Fibroblast of skin of right biceps (primary cell): ENCODE measurements at places on chromosomes 12 and 14.

DNA sequence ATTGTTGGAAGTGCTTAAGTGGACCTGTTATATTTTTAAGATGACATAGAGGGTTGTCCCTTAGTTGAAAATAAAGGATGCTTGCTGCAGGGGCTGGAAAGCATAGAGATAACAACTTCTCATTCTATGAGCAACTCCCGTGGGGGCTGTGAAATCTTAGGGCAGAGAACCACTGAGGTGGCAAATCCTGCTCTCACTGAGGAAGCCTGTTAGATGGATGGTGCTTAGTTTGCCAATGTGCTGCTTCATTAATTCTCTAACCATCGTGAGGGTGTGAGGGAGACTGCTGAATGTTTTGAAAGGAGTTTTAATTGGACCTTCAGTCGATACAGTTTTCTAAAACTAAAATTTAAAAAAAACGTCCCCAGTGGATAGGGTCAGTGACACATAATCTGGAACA lies 46.5 kb downstream of the PTPRO start:
- DNase-seq: no peak

GRCh38 chr12:53204351-53204750 lies 2.7 kb downstream of the ITGB7 start:
- no peak for DNase-seq

- DNase-seq: no peak
Measured at GRCh38 chr12:55705782-55706402, 1.8 kb downstream of the ITGA7 start.

- no peak for DNase-seq
Measured at GRCh38 chr14:40757376-40757950, 849.2 kb upstream of the LRFN5 start.

- DNase-seq: no peak
Measured at GRCh38 chr14:56431013-56431412, 148.6 kb upstream of the TMEM260 start.

DNA sequence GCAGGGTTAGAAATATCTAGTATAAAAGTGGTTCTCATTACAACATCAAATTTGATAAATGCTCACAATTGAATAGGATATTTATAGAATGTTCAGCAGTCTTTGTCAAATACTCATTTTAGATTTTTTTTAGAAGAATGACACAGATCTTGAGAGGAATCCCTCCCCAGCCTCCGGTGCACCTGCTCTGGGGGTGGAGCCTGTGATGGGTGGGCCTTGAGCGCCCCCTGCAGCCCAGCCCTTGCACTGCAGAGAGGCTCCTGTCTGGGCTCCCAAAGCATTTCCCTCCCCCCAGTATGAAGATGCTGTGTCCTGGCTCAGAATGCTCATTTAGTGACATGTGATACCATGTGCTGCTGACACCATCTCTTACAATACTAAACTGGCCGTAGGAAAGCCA lies 792.3 kb downstream of the TMEM121 start:
- DNase-seq: no peak

DNA sequence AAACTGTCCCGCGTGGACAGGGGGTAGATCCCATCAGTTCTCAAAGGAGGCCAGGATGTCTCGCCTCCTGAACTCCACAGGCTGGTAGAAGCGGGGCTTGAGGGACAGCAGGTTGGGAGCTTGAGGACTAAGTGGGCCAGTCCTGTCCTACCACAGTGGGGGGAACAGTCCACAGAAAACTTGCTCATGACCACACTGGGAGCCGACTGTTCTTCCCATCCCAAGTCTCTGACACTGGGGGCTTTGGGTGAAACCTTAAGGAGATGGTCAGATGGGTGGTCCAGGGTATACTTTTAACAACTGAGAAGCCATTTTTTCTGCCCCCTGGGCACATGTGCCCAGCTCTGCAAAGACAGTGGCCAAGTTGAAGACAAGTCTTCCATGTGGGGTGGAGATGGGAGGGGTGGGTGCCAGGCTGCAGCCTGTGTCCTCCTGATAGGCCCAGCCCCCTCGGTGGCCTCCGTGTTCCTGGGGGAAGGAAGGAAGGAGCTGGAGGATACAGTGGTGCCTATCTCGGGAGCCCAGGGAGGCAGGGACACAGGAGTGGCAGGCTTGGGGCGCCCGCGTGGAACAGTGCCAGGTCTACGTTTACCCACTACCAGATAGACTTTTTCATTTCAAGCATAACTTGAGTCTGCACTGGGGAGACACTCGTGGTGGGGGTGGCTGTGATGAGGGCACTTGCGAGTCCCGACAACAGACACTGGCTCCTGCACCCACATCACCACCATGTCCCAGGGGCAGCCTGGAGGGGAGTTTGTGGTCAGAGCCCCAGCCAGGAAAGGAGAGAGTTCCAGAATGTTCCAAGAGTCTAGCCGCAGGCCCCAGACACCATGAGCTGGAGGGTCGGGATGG lies 14.7 kb downstream of the RHOF start:
- DNase-seq: no peak

DNA sequence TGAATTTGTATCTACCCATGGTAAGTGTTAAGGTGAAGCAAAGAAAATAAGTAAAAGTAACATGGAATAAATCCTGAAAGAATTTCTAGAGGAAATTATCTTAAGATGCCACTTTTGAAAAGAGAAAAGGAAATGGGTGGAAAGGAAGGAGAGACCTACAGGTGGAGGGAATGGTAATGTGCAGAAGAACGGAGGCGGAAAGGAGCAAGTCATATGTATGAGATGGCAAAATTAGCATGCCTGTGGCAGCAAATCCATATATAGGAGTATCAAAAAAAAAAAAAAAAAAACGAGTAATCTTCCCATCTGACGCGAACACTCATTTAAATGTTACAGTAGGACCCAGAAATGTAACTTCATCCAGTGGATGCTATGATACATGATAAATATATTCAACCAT lies 23.0 kb downstream of the OSBPL8 start:
- DNase-seq: no peak

DNA sequence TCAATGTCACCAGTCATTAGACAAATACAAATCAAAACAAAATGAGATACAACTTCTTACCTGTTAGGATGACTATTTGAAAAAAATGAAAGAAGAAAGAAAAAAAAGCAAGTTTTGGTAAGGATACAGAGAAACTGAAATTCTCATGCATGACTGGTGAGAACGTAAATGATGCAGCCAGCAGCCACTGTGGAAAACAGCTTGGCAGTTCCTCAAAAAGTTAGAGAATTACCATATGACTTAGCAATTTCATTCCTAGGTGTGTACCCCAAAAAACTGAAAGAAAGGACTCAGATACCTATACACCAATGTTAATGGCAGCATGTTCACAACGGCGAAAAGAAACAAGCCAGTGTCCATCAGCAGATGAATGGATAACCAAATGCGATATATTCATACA lies 26.6 kb downstream of the NINJ2 start:
- no peak for DNase-seq

- DNase-seq: no peak
Measured at GRCh38 chr12:109729371-109729781, 15.8 kb downstream of the FAM222A start.

DNA sequence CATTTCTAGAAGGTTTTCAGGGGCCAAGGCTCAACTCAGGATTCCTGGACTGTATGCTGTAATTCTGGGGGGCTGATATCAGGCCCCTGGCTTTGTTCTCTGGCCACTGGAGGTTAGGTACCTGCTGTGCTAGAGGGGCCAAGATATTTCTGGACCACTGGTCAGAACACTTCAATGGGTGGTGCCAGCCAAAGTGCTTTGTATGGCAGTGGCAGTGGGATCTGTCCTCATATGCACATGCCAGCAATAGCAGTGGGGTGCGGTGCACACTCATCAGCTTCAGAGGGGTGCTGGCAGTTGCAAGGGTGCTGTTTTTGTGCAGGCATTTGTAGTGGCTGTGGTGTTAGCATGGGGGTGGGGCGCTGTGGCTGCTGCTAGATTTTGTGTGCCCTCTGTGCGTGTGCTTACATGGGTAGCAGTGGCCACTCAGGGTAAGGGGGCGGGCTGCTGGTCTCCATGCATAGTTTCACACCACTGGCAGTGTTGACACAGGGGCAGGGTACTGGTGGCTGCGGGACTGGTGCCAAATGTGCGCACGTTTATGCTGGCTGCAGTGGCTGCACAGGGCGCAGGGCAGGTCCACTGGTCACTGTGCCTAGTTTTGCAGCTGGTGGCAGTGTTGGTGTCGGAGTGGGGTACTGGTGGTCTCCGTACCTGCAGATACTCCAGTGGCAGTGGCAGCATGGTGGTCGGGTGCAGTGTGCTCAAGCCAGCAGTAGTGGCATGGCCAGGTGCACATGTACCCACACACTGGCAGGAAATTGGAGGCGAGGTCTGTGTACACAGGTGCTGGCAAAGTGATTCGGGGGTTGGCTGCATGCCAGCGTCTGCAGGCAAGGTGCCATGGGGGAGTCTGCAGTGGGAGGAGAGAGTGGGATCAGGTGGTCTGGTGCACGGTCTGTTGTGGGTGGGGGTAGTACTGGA lies 12.6 kb downstream of the NOPCHAP1 start:
- no peak for DNase-seq

DNA sequence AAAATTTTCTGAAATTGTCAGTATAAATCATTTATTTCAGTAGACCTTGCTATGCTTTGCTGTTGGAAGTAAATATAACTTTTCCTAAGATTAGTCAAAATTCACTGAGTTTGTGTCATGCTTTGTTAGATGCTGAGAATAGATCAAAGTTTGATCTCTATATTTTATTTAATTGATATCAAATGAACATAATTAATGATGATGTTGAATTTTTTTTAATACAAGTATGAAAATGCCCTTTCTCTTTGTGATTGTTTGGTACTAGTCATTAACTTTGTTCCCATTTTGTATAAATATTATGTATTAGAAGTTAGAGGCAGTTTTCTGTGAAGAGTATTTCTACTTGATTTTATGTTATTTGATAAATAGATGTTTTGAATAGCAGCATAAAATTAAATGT lies 45.7 kb downstream of the CCDC91 start:
- no peak for DNase-seq

- peak; percentile 15 for DNase-seq
Measured at GRCh38 chr12:24854908-24855307, 94.0 kb downstream of the BCAT1 start.

DNA sequence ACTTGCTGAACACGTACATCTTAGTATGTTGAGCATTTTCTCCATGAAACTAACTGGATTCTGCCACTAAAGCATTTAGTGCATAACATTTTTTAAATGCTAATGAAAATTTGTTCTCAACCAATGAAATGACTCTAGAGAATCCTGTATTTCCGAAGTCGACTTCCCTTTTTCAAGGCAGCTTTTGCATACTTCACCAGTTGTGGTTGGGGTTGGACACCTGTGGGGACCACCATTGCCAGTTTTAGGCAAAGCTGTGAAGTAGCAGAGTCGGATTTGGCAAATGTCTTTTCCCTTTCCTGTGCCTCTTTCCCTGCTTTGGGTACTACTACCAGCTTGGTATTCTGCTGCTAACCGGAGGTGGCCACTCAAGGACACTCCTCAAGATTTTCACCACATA lies 349.2 kb downstream of the BCAT1 start:
- DNase-seq: no peak

- peak; percentile 91 for DNase-seq
Measured at GRCh38 chr12:11658791-11659190, 9.3 kb downstream of the ETV6 start.

GRCh38 chr14:55581342-55581771 lies 1.4 kb downstream of the KTN1 start:
- DNase-seq: no peak

DNA sequence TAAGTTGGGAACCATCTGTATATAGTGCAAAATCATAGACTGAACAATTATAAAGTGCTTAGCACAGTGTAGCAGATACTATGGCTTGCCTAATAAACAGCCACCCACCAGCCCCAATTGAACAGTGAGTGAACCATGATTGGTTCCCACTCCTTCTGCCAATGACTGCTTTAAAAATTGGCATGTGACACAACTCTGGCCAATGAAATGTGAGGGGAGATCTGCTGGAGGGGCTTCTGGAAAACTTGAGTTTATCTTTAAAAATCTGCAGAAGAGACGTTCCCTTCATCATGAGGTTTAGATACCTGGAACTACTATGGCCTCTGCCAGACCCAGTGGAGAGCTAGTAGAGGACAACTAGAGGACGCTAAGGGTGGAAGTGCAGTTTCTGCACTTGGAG lies 4.7 kb downstream of the PIGH start:
- no peak for DNase-seq

DNA sequence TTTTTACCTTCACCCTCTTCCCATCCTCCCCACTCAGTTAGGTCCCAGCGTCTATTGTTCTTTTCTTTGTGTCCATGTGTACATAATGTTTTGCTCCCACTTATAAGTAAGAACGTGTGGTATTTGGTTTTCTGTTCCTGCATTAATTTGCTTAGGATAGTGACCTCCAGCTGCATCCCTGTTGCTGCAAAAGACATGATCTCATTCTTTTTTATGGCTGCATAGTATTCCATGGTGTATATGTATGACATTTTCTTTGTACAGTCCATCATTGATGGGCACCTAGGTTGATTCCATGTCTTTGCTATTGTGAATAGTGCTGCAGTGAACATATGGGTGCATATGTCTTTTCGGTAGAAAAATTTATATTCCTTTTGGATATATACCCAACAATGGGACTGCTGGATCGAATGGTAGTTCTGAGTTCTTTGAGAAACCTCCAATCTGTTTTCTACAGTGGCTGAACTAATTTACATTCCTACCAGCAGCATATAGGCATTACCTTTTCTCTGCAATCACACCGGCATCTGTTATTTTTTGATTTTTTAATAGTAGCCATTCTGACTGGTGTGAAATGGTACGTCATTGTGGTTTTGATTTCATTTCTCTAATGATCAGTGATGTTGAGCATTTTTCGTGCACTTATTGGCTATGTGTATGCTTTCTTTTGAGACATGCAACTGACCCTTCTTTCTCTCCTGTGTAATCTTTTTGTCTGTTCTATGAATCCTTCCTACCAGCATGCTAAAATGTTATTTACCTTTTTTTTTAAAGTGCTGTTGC lies 279.7 kb upstream of the AMIGO2 start:
- DNase-seq: no peak

- no peak for DNase-seq
Measured at GRCh38 chr14:24322672-24323071, 11.4 kb downstream of the LTB4R start.

DNA sequence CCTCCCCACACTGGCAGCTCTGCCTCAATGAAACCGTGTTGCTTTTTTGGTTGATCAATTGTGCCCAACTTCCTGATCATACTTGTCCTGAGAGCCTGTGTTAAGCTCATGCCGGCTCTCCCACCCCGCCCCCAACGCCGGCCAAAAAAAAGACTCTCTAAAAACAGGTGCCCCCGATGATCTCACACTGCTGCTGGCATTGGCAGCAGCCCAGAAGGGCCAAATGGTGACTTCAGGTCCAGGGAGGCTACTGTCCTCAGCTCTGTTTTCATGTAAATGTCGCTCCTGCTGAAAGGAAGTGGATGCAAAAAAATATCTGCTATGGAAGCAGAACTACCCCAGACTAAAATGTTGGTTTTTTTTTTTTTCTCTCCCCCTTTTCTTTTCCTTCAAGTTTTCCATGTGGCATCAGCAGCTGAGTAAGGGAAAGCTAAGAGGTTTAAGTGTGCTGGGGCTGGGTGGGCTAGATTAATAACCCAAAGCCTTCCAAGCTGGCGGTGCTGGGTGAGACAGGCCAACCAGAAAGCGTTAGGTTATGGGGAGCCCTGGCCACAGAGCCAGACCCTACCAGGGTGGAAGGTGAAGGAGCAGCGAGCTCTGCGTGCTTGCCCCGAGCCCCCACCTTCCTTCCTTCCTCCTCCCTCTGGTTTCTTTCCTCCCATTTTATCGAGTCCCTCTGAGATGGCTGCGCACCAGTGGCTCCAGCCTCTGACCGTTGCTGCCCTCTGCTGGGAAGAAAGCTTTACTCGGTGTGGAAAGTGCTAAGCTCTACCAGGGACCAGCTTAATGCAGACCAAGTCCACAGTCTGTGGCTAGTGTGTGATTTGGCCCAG lies 396.1 kb downstream of the NRXN3 start:
- peak; percentile 63 for DNase-seq
